ENCODE measurements at places on chromosomes 3 and 15. TPM values are rescaled to one million over a fixed set of nuclear protein-coding genes. Genes with fewer than 3 reads are reported as not detected.

DPPA2 gene
- not detected for total RNA-seq

USP50 gene
- total RNA-seq: 0.17 TPM

OIP5 gene
- total RNA-seq: 1.4 TPM

CHRNB4 gene
- total RNA-seq: not detected

SMAD6 gene
- 19.9 TPM for total RNA-seq

GALNT15 gene
- total RNA-seq: 82.4 TPM

SLC24A5 gene
- not detected for total RNA-seq

ZNF80 gene
- total RNA-seq: not detected

FOXB1 gene
- not detected for total RNA-seq

PP2D1 gene
- not detected for total RNA-seq
